ENCODE measurements at places on chromosomes 5 and 9.

- DNase-seq, result no peak
Observed at GRCh38 chr9:100515578-100516494, 42.9 kb downstream of the TMEFF1 start.

GRCh38 chr5:123486951-123487655 lies 24.9 kb upstream of the CSNK1G3 start:
- no peak for DNase-seq

GRCh38 chr9:110088099-110088498 lies 119.9 kb downstream of the C9orf152 start:
- no peak for DNase-seq

DNA sequence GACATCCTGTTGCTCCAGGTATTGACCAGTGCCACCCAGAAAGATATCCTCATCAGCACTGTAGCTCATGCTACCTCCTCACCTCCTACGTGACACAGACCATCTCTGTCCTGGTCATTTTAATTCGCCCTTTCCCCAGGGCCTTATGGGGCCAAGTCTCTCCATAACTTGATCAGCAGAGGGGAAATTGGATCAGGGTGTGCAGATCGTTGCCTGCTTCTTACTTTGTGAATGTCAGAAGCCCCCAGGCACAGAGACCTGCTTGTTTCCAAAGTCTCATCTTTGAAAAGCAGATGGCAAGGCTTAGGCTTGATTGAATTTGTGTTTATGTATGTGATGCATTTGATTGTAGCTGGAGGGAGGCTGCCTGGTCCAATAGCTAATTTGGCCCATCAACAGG lies 8.8 kb upstream of the DBH start:
- DNase-seq, result no peak

- no peak for DNase-seq
Observed at GRCh38 chr5:132439521-132440089, 51.0 kb downstream of the IRF1 start.

DNA sequence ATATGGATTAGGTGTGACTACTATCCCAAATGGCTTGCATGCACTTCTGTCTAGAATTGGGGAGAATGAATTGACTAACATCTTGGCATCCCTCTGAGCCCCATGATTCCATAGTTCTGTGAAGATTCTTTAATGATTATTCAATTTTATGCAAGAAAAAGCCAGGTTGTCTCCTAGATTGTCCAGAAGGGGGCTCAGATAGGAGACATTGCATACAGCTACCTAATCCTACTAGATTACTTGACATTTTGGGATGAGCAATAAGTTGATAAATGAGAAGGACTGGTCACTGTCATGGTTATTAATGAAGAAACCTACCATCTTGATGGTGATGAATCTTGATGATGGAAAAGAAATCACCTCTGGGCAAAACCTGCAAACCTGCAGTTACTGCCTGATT lies 117.0 kb downstream of the CARTPT start:
- DNase-seq, result no peak

- DNase-seq, result no peak
Observed at GRCh38 chr5:28703651-28704260, 1665.4 kb upstream of the CDH9 start.

GRCh38 chr9:138077898-138078540 lies 200.4 kb downstream of the CACNA1B start:
- no peak for DNase-seq

DNA sequence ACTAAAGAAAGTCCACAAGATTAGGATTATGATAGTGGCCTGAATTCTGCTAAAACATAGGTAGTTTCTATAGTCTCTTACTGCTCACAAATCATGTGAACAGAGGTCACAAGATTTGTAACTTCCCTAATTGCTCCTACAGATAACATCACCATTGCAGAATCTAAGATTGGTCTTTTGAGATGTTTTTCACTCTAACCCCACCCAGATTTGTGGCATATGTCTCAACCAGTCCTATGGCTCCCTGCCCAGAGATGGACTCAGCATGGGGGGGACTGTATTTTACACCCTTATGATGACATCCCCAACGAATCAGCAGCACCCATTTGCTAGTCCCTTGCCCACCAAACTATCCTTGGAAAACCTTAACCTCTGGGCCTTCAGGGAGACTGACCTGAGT lies 1046.2 kb downstream of the CDH12 start:
- no peak for DNase-seq

GRCh38 chr9:131666774-131667173 lies 73.1 kb downstream of the RAPGEF1 start:
- no peak for DNase-seq

DNA sequence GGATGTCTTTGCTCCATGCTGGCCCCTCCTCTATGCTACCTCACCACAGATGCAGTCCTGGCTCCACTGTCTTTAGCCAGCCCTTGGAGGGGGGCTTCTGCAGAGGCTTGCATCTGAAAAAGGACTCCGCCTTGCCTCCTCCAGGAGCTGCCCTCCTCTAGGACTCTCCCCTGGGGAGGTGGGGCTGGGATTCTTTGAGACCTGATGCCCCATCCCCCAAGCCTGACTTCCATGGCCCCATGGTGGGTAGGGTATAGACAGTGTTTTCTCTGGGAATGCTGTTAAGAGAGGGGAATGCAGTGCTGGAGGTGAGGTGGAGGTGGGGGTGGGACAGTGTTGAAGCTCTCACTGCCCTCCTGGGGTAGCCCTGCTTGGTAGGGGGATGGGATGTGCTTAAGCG lies 14.3 kb downstream of the JADE2 start:
- no peak for DNase-seq

GRCh38 chr9:121160025-121160424 lies 41.6 kb downstream of the RAB14 start:
- DNase-seq, result no peak

DNA sequence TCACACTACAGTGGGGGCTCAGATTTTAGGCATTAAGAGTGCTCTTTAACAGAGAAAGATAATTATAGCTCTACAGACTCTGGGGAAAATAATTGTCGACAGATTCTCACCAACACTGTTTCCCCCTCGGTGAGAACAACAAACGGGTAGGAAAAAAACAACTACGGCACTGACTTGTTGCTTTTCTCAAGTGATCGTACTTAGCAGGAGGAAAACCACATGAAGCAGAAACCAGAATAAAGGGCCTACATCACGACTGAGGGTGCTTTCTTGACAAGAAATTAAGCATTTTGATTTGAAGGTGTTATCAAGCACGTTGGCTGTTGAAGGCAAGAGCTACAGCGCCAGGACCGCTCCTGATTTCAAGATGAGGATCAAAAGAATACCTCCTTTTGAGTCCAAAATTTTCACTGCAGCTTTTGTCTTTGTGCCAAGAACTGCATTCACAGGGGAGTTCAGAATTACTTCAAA lies 27.2 kb upstream of the CER1 start:
- DNase-seq, result no peak

DNA sequence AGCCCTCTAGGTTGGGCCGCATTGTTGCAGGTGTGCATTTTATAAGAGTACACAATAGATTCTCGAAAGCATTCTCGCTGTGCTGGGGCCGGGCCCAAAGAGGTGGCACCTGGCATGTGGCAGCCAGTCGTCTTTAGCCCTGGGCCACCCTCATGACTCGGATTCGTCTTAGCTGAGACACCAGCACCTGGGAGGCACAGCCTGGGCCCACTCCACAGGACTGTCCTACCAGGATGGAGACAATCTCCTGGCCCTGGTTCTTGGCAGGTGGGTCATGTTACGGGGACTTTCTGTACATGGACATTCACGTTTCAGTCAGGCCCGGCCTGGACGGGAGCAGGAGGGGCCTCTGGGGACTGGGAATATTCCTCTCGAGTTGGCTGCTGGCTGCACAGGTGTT lies 212.5 kb downstream of the FANCC start:
- DNase-seq, result no peak

DNA sequence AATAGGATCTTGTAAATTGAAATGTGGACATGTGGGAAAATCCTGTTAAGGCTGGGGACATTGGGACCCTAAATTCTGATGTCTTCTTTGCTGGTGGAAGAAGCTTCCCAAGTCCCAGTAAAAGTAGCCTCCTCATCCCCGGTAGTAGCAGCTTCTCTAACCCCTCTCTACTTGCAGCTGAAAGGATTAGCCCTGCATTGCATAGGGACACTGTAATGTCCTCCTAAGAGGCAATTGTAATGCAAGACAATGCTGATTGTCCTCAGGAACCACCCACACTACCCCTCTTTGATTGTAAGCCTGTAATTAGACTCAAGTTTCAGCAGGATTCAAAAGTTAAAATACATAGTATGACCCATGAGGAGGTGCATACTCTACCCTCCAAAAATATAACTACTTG lies 1938.4 kb upstream of the C9orf72 start:
- DNase-seq, result no peak

- no peak for DNase-seq
Observed at GRCh38 chr9:134555094-134555650, 86.4 kb upstream of the COL5A1 start.

DNA sequence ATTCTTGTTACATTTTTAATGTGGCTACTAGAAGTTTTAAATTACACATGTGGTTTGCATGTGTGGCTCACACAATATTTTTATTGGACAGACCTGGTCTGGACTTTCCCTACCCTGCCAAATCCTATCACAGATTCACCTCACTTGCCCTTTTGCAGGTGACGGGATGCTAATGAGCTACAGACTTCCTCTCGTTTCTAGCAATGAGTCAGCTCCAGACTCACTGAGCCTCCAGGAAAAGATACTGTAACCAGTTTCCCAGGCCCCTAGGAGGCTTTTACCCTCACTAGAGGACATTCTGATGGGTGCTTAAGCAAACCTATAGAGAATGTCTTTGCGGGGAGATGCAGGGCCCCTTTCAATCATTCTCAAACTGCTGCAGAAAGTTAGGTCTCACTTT lies 135.4 kb downstream of the WDR41 start:
- no peak for DNase-seq

GRCh38 chr5:179122411-179123108 lies 62.4 kb downstream of the ZNF354C start:
- no peak for DNase-seq

GRCh38 chr5:108339220-108339619 lies 42.7 kb downstream of the FBXL17 start:
- no peak for DNase-seq

DNA sequence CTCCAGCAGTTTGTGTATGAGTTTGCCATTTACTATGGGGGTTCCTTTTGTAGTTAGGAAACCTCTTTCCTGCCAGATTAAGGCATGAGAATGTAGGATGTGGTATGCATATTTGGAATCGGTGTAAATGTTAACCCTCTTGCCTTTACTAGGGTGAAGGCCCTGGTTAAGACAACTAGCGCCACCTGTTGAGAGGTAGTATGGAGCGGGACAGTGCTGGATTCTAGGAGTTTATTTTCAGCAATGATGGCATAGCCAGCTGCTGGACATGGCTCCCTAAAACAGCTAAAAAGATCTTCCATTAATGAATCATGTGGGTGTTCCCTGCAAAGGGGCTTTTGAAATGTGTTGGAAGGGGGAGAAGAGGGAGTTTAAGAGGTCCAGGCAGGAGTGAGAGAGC lies 30.7 kb upstream of the GPX3 start:
- DNase-seq, result no peak

GRCh38 chr5:59236448-59236847 lies 653.6 kb downstream of the RAB3C start:
- DNase-seq, result no peak

- no peak for DNase-seq
Observed at GRCh38 chr5:7015586-7016256, 302.5 kb downstream of the TENT4A start.

- no peak for DNase-seq
Observed at GRCh38 chr5:171310212-171310818, 1.3 kb downstream of the TLX3 start.

DNA sequence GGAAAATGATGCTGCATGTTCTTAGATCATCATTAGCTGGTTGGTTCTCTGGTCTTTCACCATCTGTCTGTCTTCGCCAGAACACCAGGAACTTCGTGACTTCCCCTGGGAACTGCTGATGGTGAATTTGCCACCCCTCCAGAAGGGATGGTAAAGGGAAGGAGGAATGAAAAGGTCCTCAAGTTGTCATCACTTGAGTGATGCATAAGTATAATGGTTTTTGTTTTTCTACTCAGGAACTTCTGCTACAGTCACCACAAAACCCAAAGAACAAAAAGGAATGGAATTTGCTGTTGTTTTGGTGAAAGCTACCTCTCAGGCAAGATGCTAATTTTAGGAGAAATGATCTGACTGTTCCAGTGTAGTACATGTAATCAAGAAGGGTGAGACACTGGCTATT lies 328.4 kb downstream of the ARHGEF28 start:
- DNase-seq, result no peak

GRCh38 chr9:103615994-103616393 lies 478.1 kb upstream of the SMC2 start:
- DNase-seq, result no peak

DNA sequence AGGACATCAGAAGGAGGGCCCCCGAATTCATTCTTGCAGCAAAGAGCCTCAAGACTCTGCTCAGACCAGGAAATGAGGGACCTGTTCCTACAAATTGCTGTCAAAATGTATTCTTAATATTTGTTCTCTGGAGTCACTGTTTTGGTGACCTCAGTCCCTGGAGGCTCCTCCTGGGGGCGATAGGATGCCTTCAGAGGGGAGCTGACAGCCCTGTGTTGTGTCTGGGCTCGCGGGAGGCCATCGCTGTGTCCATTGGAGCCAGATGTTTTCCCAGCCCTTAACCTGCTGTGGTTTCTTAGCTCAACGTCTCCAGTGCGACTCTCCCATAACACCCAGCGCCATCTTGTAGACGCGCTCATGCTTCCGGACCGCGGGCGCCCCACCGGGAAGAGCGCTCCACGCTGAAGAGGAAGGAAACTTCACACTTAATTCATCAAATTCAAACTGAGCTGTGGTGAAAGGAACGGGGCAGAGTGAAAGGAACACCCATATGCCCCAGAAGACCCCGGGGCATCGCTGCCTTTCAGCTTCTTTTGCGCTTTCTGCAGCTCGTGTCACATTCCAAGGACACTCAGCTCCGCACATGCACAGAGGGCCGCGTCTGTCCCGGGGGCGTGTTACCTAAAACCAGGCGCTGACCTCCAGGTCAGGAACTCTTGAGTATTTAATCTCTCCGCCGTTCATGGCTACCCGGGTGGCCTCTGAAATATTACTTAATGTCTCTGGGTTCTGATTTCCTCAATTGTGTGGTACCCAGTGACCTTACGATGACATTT lies 112.3 kb upstream of the GDNF start:
- no peak for DNase-seq

DNA sequence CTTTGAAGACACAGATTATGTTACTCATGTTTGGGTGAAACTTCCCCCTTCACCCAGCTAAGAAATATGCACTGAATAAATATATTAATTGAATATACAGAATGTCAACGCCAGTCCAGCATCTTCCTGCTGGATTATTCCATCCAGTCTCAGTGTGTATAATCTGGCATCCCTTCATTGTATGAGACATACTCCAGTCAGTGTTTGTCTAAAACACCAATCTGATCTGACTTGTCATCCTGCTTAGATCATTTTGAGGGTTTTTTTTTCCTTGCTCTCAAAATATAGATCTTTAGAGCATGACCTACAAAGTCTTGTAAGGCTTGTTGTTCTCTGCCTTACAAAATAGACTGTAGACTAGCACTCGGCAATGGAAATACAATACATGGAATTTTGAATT lies 195.1 kb downstream of the SMARCA2 start:
- DNase-seq, result no peak

DNA sequence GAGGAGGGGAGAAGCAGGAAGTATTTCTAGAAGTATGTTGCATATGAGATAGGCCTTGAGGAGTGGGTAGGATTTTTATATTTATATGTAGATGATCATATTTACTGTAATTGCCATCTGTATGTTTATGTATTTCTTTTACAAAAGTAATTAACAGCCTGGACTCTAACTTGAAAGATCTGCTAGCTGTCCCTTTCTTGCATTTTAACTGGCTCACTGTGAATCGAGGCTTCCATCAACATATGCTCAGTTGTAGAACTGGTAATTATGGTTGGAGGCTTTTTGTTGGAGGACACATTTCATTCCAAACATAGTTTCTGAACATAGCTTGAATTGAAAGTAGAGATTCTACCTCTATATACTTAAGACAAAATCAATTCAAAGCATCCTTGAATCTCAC lies 23.4 kb downstream of the ABLIM3 start:
- DNase-seq, result no peak
